Liver (tissue), 10 donors: ENCODE measurements at places on chromosomes 11 and 22.

- no peak for DNase-seq
These were observed 33.4 kb downstream of the ARHGAP1 start for GRCh38 chr11:46667043-46667481.

- DNase-seq: no peak
These were observed 57.6 kb downstream of the SLC5A1 start for GRCh38 chr22:32100711-32101110.

DNA sequence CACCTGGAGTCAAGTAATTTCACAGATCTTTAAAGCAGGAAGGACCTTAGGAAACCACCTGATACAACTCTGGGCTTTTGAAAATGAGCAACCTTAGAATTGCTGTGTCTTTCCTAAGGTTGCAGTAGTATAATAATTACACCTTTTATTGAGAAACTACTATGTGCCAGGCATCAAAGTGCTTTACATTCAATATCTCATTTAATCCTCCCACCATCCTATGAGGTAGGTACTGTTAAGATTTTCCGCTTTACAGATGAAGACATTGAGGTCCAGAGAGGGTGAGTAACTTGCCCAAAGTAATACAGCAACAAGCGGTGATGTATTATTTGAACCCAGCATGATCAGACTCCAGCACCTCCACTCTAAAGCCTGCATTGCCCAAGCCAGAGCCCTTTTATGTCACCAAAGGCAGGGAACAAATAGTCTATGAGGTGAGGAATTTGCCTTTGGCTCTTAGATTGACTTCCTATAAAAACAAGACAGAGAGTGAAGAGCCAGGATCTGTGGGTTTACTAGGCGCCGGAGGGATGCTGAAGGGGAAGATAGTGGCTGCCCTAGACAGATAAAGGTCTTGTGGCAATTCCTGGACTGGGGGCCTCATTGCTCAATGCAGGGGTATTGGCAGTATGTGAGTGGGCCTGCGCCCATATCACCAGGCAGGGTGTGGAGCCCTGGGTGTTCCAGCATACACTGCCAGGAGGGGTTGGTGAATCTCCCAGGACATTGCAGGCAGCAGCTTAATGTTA is 157.1 kb downstream of the FBXO7 start:
- no peak for DNase-seq

DNA sequence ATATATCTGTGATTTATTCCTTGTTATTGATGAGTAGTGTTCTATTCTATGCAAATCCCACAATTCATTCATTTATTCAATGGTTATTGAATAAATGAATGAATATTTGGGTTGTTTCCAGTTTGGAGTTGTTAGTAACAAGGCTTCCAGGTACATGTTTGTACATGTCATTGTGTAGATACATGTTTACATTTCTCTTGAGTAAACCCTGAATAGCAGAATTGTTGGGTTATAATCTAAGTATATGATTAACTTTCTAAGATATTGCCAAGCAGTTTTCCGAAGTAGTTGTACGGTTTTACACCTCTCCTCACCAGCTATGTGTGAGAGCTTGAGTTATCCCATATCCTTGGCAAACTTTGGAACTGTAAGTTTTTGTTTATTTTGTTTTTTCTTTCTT is 18.5 kb upstream of the OR8G1 start:
- DNase-seq: no peak

DNA sequence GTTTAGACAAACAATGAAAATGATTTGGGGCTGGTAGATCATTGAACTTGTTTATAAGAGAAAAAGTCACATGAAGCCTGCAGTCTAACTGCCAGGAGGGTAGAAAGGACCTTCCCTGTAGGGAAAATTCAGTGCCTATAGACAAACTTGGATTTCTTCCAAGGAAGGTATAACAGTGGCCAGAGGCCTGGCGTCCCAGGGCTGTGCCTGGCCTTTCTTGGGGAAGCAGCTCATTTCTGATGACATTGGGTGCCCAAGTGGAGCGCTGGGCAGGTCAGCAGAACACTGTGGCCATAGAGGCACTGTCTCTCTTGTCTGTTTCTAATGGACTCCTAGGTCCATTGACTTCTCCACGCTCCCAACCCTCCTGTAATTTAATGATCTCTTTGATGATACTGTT is 6.6 kb upstream of the FXYD6 start:
- DNase-seq: no peak

GRCh38 chr11:23554002-23554401 is 693.7 kb upstream of the CCDC179 start:
- no peak for DNase-seq
